ENCODE measurements at places on chromosomes 5 and 9.

- no peak for DNase-seq
These were observed 9.6 kb upstream of the ADRB2 start for GRCh38 chr5:148816782-148817181.

GRCh38 chr9:9079473-9079872, 1279.9 kb upstream of the DMAC1 start:
- DNase-seq: no peak

DNA sequence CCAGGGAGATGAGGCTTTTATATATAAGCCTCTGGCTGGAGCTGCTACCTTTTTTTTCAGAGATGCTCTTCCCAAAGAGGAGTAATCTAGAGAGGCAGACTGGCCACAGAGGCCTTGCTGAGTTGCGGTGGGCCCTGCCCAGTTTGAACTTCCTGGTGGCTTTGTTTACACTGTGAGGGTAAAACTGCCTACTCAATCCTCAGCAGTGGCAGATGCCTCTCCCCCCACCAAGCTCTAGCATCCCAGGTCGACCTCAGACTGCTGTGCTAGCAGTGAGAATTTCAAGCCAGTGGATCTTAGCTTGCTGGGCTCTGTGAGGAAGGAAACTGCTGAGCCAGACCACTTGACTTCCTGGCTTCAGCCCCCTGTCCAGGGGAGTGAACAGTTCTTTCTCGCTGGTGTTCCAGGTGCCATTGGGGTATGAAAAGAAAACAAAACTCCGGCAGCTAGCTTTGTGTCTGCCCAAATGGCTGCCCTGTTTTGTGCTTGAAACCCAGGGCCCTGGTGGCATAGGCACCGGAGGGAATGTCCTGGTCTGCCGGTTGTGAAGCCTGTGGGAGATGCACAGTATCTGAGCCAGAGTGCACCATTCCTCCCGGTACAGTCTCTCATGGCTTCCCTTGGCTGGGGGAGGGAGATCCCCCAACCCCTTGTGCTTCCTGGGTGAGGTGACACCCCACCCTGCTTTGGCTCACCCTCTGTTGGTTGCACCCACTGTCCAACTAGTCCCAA, 219.5 kb upstream of the IZUMO3 start:
- DNase-seq: no peak

DNA sequence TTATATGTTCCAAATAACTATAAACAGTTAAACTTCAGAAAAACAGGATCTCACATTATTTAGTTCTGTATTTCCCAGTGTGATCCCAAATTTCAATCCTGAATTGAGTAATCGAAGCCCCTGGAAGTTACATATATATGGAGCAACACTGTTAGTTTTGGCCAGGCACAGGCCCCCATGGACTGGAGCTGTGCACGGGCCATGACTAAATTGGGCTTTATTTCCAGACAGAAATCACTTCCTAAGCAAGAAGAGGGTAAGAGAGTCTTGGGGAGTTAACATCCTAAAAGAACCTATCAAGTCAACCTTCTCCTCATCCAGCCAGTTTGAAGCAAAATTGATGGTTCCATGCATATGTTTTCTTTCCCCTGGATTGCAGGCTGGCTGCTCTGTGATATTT, 393.0 kb downstream of the TMEM167A start:
- DNase-seq: no peak

DNA sequence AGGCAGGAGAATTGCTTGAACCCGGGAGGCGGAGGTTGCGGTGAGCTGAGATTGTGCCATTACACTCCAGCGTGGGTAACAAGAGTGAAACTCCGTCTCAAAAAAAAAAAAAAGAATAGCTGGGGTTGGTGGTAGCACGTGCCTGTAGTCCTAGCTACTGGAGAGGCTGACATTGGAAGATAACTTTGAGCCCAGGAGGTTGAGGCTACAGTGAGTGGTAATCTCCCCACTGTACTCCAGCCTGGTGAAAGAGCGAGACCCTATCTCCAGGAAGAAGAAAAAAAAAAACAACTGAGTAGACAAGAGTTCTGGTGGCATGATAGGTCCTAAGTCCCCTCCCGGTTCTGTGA, 26.3 kb downstream of the GOLGA2 start:
- DNase-seq: no peak
